COR-L47 (cell line): ENCODE measurements at places on chromosomes 3 and 15.

DNA sequence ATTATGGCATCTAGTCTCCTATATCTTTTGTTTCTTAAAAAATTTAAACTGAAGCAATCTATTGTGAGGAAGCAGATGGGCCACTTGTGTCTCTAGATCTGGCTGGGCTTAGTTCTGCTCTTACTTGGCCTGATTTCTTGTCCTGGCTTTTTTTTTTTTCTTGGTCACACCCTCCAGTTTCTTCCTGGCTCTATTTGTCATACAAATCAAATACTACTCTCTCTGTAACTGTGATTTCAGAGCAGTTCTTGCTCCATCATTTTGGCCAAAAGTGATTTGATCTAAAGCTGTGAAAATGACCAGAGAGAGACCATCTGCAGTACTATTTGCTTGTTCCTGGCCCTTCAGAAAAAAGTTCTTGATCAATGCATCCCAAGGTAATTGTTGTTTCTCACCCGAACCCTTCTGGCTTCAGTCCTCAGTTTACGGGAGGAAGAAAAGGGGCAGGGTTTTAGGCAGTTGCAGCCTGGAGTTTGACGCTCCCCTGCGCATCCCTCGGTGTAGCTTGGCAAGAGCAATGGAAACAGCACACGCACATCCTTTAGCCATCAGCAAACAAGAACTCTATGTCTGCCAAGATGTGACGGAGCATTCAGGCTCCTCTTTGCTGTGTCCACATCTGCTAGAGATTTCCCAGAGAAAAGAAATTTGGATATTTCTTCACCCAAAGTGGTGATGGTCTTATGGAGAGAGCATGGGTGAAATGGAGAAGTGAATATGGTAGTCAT, 31.6 kb downstream of the CHST2 start:
- DNase-seq: no peak

- DNase-seq: no peak
These were observed 463.5 kb downstream of the TAFA4 start for GRCh38 chr3:68468695-68469375.

DNA sequence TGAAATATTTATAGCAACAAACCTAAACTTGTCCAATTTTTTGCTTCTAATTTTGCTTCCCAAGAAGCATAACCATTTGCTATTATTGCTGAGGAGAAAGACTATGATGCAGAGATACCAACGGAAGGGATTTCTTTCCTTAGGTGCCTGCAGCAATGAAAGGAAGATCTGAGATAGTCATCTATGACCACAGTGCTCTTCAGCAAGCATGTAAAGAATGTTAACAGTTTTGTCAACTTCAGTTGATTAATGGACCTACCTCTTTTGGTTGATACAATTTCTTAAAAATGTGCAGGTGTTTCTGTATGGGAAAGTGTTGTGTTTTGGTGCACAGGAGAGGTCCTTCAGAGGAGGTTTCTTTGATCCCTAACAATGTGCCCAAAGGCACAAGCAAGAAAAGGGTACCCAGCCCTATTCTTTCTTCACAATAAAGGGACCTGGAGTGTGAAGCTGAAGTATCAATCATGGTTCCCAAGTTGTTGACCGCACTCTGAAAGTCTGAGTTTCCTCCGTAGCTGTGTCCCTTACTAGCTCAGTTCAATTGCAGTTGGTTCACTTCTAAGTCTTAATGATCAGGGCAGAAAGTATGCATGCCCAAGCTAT, 307.7 kb upstream of the KCNH8 start:
- DNase-seq: no peak

DNA sequence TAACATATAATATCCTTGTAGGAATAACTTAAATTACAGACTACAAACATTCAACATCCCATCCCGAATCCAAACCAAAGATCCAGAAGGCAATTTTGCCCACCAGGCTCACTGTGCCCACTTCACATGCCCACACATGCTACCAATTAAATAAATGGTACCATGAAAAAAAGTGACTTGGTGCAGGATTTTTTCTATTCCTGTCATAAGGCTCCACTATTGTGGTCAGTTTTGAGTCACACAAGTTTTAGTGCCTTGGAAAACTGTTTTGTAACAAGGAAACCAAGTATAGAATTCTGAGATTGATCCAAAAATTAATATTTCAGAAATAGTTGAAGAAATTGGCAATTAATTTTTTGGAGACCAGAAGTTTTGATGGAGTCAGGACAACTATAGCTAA, 470.1 kb upstream of the THBS1 start:
- no peak for DNase-seq

- no peak for DNase-seq
These were observed 49.9 kb downstream of the COL6A5 start for GRCh38 chr3:130395331-130395730.

DNA sequence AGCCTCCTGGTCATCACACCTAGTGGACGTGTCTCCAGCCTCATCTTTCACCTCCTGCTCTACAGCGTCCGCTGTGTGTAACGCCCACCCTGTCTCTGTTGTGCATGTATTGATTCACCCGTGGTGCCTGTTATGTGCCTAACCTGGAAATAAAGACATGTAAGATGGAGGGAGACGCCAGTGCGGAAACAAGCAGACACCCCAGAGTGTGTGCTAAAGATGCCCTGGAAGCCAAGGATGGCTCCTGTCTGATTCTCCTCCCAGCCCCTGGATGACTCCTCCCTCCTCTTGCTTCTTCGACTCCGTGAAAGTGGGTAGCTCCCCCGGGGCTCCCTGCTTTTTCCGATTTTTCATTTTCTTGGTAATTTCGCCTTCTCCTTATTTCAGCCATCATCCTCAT, 241.8 kb downstream of the ADAMTS17 start:
- DNase-seq: no peak

- DNase-seq: no peak
These were observed 11.3 kb downstream of the UBR1 start for GRCh38 chr15:43094416-43095030.

GRCh38 chr15:89167267-89168176, 53.9 kb downstream of the RLBP1 start:
- DNase-seq: no peak

DNA sequence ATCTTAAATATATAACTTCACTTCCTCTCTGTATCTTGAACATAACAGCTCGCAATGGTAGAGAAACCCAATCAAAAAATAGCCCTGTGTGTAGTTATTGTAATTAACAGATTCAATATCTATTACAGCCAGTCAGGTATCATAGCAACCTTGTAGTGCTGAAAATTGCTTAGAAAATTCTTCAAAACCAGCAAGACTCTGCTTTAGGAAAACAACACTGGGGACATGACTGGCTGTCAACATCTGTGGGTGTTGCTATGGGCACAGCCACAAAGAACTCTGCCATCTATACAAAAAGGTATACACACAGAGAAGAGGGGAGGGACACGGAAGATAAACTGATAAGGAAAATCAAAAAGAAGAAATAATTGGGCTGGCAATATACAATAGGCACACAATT, 101.2 kb downstream of the WDR72 start:
- peak; percentile 76 for DNase-seq

GRCh38 chr15:64982472-64982871, 7.2 kb downstream of the SPG21 start:
- no peak for DNase-seq

GRCh38 chr15:57340682-57341259, 35.5 kb upstream of the CGNL1 start:
- DNase-seq: peak; percentile 45

DNA sequence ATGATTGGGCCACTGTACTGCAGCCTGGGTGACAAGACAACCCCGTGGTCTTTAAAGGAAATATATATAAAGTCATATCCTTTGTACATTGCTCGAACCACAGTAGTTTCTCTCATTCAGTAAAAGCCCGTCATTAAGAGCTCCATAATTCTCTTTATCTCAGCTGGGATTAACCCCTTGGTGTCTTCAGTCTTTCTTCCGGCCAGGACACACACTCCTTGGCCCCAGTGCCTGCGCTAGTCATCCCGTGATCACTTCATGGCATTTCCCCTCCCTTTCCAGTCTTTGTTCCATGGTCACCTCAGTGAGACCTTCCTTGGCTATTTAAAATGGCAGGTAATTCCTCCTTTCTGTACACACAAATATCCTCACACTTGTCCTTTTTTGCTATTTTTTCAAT, 3.3 kb downstream of the RPL35A start:
- DNase-seq: no peak

GRCh38 chr15:99703603-99704443, 29.4 kb downstream of the LYSMD4 start:
- DNase-seq: peak; percentile 30

- no peak for DNase-seq
These were observed 93.2 kb downstream of the TMEM212 start for GRCh38 chr3:171936191-171936841.

- no peak for DNase-seq
These were observed 325.8 kb upstream of the DPH6 start for GRCh38 chr15:35871812-35872211.

- DNase-seq: no peak
These were observed 75.4 kb downstream of the CMTM8 start for GRCh38 chr3:32313723-32314473.

DNA sequence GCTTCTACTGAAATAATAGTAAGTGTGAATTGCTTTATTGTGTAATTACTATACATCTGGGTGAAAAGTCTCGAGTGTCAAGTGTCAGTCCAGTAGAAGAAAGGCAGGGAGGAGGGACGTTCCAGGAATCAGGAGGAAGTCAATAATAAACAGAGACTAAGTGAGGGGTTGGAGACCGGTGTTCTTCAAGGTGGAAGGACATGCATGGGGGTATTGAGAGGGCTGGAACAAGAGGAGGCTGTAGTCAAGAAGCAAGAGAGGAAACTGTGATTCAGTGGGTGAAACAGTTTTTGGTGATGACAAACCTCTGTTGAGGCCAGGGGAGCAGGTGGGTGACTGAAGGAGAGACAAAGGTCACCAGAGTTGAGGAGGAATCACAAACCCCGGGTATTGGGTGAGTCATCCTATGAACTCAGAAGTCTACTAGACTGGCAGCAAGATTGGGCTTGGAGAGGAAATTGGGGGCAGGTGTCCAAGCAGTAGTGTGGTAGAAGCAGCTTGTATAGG, 11.6 kb upstream of the SCAMP5 start:
- no peak for DNase-seq

- DNase-seq: no peak
These were observed 27.6 kb upstream of the BNC1 start for GRCh38 chr15:83312071-83312470.

DNA sequence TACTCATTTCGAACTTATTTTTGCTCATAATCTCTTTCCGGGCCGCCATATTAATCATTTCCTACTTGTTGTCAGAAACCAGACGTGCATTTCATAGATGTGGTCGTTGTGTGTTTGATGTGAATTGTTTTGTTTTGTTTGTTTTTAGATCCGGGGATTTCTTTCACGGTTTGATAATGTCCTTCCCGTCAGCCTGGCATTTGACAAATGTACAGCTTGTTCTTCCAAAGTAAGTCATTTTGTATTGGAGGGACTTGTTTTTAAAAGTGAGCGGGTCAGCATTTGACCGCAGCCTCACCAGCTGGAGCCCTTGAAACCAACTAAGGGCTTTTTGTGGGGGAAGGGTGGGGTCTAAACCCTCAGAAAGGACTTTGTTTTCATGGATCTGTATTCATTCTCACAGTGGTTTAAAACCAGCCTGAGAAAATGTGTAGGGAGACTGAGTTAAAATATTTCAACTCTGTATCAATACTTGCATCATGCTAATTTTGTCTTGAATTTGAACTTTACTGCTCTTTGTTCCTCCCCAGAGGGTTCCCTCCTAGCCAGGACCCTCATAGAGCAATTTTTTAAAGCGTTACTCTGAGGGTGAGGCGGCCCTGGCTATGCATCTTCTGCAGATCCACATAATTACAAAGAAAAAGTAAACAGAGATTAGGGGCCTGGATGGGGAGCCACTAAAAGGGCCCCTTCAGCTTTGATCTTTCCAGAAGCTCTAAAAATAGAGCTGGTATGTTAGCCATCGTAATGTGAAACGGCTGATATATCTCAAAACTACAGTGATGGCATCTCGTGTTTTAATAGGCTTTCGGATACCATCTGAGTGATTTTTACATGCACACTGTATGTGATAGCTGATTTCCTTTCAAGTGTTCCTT, 107.9 kb downstream of the ATG7 start:
- no peak for DNase-seq

DNA sequence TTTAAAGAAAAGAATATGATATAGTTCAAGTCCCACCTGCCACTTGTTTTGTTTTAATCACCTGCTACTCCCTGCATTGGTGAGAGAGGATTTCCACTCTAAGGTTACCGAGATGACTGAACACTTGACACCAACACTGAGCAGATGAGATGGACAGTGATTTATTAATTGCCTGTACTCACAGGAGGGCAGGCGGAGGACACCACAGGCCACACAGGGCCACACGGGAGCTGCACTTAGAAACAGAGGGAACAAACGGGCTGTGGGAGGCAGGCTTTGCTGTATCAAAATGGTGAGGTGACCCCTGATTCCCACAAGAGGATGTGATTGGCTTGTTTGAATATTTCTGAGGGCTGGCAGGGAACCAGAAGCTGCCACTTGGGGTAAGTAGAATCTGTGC, 10.8 kb downstream of the MINAR1 start:
- DNase-seq: no peak

DNA sequence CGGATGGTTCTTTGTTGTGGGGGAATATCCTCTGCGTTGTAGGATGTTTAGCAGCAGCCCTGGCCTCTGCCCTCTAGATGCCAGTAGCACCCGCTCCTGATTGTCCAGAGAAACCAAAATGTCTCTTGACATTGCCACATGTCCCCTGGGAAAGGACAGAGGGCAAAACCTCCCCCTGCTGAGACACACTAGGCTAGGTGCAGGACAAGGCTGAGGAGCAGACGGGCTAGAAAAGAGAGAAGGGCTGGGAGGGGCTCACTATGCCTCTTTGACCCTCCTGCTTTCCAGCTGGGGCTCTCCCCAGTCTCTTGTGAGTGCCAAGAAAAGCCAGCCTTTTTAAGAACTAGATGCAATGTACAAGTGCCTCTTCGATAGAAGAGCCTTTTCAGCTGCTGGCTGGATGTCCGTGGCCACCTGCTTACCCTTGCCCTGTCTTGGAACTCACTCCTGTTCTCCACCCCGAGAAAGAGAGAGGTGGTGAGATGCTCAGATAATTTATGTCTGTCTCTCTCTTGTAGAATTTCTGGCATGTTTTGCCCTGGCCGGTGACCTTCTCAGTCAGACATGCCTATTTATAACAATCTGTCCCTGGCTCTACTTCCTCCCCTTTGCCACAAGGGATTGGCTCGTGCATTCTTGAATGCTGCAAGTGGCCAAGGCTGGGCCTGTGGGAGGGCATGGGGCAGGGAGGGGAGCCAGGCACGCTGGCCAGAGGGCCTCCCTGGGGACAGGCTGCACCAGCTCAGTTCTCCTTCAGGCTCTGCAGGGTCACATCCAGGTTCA, 142.6 kb downstream of the RPLP1 start:
- DNase-seq: no peak

DNA sequence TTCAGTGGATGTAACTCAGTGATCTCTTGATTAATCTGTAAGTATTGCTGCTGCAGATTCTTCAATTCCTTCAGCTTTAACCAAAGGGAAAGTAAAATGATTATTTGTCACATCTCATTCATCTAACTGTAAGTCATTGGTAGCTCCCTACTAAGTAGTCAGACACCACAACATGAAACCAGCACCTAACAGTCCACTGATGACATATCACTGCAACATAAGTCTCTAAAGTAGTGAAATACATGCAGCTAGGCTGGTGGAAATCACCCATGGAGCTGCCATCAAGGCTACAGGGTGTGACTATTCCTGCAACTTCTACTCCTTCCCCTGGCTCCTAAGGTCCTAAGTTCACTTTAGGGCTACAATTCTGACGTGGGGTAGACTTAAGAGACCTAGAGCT, 21.1 kb upstream of the HCLS1 start:
- no peak for DNase-seq
